ENCODE measurements at places on chromosomes 12 and 14.

GRCh38 chr12:65881348-65881961 lies 57.2 kb downstream of the HMGA2 start:
- no peak for DNase-seq

DNA sequence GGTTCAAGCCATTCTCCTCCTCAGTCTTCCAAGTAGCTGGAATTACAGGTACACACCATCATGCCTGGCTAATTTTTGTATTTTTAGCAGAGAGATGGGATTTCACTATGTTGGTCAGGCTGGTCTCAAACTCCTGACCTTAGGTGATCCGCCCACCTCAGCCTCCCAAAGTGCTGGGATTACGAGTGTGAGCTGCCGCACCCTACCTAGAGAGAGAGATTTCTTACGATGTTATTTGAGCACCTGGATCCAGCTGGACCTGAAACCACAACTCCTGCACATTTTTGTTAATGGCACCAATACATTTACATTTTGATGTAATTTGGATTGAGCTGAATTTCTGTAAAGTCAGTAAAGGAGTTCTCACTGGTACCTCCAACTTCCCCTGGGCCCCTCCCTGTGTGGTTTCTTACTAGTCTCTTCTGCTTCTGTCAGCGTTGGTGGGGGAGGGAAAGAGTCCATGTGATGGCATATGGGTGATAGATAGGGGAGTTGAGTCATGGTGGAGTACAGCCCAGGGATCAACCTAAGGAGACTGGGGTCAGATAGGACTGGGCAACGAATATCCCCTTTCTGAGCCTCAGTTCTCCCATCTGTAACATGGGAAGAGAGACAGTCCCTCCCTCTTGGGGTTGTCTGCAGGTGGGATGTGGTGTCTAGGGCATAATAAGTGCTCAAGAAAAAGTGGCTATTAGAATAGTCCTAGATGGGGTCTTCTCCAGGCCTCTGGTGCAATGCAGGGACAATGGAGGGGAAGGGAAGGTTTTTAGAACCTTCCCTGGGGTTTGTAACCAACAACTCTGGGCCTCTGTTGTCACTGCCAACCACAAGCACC lies 83.3 kb upstream of the MED13L start:
- DNase-seq: no peak

DNA sequence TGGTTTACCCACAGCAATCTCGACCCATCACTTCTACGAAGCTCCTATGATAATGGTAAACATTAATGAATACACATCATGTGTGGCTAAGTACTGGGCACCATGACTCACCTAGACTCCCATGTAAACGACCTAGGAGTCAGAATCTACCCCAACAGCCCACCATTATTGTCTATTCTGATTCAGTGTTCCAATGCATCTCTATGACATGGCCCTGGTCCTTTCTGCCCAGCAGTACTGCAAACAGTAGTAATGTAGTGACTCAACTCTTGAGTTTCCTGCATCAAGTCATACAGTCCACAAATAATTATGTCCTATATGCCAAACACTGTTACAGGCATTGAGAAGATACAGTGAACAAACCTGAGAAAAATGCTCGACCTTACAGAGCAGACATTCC lies 14.6 kb downstream of the GTF2A1 start:
- no peak for DNase-seq

- DNase-seq: peak; percentile 51
These were observed 87.1 kb upstream of the PLEKHG7 start for GRCh38 chr12:92615703-92616102.

DNA sequence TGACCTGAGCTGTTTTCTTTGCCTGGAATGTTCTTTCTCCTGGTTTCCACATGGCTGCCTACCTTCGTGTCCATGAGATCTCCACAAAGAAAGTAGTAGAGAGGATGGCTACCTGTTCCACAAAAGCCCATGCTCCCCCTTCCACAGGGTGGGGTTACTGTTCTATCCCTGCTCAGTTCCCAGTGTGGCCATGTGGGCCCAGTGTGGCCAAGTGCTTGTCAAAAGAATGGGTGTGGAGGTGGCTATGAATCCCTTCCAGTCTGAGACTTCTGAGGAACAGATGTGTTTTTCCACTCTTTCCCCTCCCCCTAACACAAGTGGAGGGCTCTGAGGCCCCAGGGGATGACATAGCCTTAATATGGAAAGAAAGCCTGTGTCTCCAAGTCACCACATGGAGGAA lies 26.2 kb upstream of the HSP90B1 start:
- DNase-seq: no peak

- no peak for DNase-seq
These were observed 284.1 kb downstream of the BTG1 start for GRCh38 chr12:91861554-91861953.

- DNase-seq: no peak
These were observed 79.5 kb downstream of the GALNT9 start for GRCh38 chr12:132249689-132250478.

DNA sequence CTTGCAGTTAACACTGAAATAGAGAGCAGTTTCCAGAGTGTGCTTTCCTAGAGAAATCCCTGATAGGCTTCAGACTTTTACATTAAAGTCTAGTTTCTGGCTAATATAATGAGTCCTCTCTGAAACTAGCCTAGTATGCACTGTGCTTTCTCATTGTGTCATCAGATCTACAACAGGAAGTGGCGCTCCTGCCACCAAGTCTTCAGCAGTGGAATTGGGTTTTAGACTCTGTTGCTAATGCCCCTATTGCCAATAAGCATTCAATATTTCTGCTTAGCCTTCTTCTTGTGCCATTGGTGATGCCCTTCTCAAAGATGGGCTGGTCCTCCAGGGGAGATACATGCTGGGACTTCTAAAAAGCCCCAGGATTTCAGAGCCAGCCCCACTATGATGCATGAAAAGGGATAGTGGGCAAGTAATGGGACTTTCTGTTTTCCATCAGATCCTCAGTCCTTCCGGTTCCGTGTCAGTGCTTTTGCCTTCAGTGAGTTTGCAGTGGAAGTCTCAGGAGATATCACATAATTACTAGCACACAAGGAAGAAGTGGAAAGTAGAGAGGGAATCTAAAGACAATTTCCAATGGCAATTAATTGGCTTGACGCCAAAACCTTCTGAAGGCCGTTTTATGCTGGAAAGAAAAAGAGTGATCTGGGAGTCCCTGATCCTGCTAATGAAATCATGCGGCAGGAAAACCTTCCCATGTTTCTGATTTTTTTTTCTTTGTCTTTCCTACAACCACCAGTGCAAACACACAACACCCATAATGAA lies 50.0 kb downstream of the SSPN start:
- DNase-seq: no peak

- DNase-seq: peak; percentile 70
These were observed 12.5 kb upstream of the INF2 start for GRCh38 chr14:104676694-104677511.

DNA sequence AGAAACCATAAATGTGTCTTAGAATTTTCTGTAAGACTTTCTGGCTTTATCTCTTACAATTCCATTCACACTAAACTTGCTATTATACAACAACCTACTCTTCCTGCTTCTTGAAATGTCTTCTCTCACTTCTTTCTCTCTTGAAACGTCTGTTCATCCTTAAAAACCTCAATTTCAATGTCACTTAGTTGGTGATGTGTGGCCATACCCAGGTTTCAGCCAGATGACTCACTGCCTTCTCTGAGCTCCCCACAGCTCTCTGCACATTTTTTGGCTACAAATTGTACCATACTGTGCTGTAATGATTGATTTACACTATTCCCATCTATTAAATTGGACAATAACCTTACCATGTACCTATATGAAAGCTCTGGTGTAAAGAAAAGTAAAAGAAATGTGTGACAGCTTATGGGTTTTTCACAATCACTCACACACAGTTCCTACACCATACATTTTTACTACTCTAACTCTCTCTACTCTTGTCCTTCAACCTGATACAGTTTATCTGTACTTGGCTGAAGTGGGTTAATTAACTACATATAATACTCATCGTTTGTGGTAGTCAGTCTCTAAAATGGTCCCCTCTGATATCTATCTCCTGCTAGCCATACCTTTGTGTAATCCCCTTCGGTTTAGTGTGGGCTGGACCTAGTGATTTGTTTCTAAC lies 222.1 kb downstream of the NELL2 start:
- no peak for DNase-seq

- DNase-seq: no peak
These were observed 105.8 kb upstream of the TMPO start for GRCh38 chr12:98409548-98409947.

- no peak for DNase-seq
These were observed 710.5 kb downstream of the NOVA1 start for GRCh38 chr14:25887251-25887878.

DNA sequence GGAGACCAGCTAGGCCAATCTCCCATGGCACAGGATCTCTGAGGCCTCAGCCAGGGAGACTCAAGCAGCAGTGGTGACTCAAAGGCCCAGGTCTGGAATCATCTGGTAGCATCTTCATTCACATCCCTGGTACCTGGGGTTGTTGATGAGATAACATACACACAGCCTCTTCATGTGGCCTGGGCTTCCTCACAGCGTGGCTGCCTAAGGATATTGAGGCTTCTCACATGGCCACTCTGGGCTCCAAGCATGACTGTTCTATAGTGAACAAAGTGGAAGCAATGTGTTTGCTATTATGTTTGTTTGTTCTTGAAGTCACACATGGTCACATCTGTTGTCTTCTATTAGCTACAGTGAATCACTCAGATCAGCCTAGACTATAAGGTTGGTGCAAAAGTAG lies 584.1 kb downstream of the VRK1 start:
- no peak for DNase-seq

DNA sequence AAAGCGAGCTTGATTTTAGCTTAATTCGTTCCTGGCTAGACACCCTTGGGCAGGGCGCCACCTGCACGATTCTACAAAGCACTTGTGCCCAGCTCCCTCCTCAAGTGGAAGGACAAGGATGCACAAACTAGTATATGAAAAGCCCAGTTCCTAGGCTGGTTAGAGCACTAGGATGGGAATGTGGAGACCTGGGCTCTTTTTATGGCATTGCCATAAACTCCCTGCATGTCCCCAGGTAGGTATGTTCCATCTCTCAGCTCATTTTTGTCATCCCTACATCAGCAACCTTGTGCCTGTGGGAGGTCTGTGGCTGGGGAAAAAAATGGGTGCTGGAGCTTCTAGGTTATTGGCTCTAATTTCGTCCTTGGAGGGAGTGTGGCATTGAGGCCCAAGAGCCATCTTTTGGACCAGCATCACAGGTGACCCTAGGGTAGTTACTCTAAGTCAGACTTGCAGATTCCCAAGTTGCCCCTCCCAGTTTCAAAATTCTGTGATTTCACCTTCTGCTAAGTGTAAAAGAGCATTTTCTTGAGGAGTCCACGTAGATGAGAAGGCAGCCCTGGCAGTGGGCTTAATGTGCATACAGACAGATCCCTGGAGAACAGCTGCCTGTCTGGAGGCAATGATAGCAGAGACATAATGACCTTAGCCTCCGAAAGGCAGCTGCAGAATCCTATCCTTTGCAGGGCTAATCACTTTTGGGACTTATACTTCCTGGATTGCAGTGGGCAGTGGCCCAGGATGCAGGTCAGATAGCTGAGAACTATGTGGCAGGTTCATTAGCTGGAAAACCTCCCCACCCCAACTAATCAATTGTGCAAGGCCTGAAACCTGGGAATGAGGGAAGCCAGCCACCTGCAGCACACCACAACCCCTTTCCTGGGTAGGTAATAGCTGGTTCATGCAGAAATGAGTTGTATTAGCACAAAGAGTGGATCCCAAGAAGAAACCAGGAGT lies 47.6 kb upstream of the BDKRB2 start:
- DNase-seq: no peak

DNA sequence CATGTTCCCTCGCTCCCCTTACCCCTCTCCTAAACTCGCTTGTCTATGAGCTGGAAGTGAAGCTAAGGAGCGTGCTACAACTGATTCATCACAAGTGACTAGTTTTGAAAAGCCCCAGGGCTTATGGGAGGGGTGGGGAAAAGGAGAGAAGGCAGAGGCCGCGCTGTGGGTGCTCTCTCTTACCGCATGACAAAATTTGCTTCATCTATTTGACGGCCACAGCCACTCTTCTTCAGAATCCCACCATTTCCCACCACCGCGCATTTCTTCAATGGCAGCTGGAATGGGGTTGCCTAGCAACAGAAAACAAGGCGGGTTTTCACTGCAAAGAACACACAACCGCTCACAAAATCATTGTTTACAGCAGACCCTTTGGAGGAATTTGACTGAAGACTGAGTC lies 79.4 kb downstream of the ST8SIA1 start:
- no peak for DNase-seq

DNA sequence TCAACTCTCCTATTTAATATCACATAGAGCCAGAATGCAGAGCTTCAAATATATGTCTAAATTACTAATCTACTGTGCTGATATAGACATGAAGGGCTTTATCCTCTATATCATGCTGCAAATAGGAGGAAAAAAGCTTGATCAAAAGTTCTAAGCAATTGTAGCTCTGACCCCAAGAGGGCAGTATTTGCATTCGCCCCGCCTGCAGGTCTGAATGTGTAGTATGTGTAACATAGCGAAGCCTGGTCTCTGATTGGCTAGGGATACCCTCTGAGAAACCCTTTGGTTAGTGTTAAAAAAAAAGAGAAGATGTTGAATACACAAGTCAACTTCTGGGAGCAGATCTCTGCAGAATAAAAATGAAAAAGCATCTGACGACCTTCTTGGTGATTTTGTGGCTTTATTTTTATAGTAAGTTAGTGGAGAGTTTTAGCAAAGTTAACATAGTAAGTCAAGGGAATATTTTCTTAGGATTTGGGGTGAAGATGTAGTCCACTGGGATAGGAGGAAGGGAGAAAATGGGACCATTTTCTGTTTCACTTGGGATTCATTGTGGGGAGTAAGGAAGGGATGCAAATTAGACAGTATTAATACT lies 151.6 kb upstream of the OR4E1 start:
- no peak for DNase-seq

DNA sequence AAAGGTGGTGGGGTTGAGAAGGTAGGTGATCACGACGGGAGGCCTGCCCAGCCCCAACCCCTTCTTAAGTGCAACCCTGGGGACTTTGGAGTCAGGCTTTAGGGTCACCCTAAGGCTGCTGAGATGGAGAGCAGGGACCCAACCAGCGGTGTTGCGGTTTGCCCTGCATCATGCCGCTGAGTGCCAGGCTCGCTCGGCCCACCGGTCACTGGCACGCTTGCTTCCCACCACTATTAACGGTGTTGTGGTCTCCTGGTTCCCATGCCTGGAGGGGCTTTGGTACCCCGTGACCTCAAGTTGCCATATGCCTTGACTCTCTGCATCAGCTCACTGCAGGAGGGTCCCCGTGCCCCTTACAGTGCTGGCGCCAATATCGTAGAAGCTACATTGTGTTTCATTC lies 18.4 kb upstream of the MEG3 start:
- no peak for DNase-seq
